ENCODE measurements at places on chromosomes 1 and 21.

GRCh38 chr1:41924911-41925310, 6.2 kb upstream of the HIVEP3 start:
- no peak for DNase-seq

GRCh38 chr1:145942871-145943270, 14.9 kb downstream of the LIX1L start:
- no peak for DNase-seq

- DNase-seq, result no peak
Measured at GRCh38 chr21:42242611-42243010, 23.7 kb downstream of the ABCG1 start.

- no peak for DNase-seq
Measured at GRCh38 chr1:24387636-24388175, 25.9 kb downstream of the STPG1 start.

- no peak for DNase-seq
Measured at GRCh38 chr21:41584603-41585176, 76.7 kb upstream of the TMPRSS2 start.

GRCh38 chr21:14686466-14687267, 140.6 kb upstream of the SAMSN1 start:
- DNase-seq, result no peak

GRCh38 chr1:171901245-171901644, 59.9 kb downstream of the DNM3 start:
- DNase-seq, result no peak

DNA sequence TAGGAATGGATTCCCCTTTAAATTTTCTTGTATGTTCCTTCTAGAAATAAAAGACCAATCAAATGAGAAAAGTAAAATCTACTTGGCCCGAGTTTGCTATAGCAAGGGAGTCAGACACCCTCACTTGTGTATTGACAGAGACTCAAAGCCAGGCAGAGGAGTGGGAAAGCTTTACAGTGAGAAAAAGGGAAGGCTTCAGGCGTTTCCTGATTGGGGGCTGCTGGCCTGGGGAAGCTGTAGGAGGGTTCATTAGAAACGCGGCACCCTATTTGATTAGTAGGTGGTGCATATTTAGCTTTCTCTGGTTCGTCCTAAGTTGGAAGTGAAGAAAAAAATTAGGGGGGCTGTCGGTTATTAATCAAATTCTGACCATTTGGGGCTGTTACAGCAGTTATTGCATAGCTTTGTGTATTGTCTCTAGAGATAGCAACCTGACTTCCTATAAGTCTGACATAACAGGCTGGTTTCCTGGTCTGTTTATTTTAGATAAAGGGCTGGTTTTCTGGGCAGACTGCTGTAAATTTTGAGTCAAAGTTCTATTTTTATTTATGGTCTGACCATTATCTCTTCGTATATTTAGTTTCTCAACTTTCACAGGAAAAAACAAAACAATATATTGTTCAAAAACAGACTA, 10.0 kb downstream of the SLC25A24 start:
- no peak for DNase-seq

DNA sequence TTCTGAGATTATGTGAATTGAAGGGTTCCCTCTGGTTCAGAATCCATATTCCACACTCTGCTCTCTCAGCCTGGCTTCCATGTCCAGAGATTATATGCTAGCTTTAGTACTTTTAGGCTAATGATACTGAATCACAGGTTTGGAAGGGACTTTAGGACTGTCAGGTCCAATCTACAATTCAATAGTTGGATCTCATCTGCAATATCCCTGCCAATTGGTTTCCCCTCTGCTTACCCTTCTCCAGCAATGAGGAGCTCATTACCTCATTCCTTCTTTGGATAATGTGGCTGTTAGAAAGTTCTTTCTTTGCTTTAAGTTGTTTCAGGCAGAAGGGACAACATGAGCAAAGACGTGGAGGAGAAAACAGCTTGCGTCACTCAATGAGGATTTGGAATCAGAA, 245.3 kb downstream of the PLPP3 start:
- no peak for DNase-seq

DNA sequence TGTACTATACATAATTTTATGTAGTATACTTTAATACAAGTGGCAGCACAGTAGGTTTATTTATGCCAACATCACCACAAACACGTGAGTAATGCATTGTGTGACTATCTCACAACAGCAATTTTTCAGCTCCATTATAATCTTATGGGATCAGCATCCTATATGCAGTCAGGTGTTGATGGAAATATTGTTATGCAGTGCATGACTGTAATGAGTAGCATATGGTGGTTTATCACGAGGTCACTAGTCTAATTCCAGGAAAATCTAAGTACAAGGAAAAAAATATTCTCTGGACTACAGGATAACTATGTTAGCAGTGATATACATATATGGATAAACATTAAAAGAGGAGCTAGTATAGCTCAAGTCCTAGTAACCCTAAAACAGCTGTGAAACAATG, 69.0 kb downstream of the ATP1B1 start:
- DNase-seq, result no peak

GRCh38 chr21:36756527-36756926, 57.6 kb downstream of the SIM2 start:
- no peak for DNase-seq
